ENCODE measurements at places on chromosomes 16 and 17. TPM values are rescaled to one million over a fixed set of nuclear protein-coding genes. Genes with fewer than 3 reads are reported as not detected.
A peak's percentile ranks its signal among the peaks of the same experiment; 100 is the strongest.

GRCh38 chr17:40637931-40638330 is 9.7 kb downstream of the SMARCE1 start:
- H3K36me3 ChIP-seq: peaks cover 12% of the 10 kb centered on the region
- H3K27me3 ChIP-seq: no peaks in the 10 kb centered on the region
- H3K4me3 ChIP-seq: no peak overlapping the region
- H3K27ac ChIP-seq: peak overlapping the region; percentile 75

Gene SCARF1
- total RNA-seq: 1.6 TPM

DNA sequence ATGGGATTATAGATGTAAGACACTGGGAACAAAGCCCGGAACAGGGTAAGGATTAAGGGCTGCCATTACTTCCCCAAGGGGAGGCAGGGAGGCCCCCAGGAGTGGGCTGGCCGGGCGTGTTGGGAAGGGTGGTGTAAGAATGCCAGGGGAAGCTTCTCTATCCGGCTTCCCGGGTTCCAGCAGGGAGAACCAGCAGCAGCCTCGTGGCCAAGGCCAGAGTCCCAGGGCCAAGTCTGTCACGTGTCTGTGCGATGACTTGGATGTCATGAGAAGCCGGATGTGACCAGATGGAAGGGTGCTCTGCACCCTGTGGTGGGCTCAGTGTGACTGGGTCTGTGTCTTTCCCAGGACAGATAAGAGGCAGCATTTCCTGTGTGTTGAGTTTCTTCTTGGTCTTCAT is 52.1 kb downstream of the SCNN1B start:
- H3K27ac ChIP-seq: no peak overlapping the region
- H3K36me3 ChIP-seq: no peaks in the 10 kb centered on the region
- H3K27me3 ChIP-seq: peaks cover 33% of the 10 kb centered on the region
- H3K4me3 ChIP-seq: no peak overlapping the region
- no peaks in the 10 kb centered on the region for H3K4me1 ChIP-seq

Gene HEXIM1
- total RNA-seq: 71.8 TPM

DNA sequence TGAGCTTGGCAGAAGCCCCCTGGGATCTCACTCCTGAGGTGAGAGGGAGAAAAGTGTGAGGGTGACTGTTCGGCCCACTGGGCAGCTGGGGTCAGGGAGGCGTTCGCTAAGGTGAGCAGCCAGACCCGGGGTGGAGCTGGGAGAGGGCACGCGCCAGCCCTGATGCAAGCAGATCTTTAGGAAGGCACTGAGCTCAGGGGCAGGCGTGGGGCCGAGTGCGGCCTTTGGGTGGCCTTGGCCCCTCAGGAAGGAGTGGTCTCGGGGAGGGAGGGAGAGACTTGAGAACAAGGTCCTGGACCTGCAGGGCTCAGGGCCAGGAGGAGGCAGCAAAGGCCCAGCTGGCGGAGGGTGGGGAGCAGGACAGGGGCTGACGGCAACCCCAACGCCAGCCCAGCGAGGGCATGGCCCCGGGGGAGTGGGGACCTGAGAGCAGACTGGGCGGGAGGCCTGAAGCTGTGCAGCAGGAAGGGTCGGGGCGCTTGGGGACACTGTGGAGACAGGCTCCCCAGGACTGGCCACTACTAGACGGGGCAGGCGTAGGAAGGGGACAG is 14.5 kb upstream of the WDR45B start:
- no peak overlapping the region for H3K4me3 ChIP-seq
- DNase-seq: no peak
- no peaks in the 10 kb centered on the region for H3K27me3 ChIP-seq
- H3K27ac ChIP-seq: no peak overlapping the region
- no peaks in the 10 kb centered on the region for H3K4me1 ChIP-seq

GRCh38 chr16:11340710-11341109 is 4.5 kb upstream of the RMI2 start:
- no peaks in the 10 kb centered on the region for H3K27me3 ChIP-seq
- no peak overlapping the region for H3K4me3 ChIP-seq
- no peak overlapping the region for H3K27ac ChIP-seq
- H3K4me1 ChIP-seq: peaks cover 4% of the 10 kb centered on the region
- DNase-seq: no peak

- DNase-seq: no peak
- peaks cover 2% of the 10 kb centered on the region for H3K4me1 ChIP-seq
- H3K27ac ChIP-seq: no peak overlapping the region
- peaks cover 2% of the 10 kb centered on the region for H3K36me3 ChIP-seq
Observed at GRCh38 chr16:49341706-49342105, 31.9 kb upstream of the C16orf78 start.

DNA sequence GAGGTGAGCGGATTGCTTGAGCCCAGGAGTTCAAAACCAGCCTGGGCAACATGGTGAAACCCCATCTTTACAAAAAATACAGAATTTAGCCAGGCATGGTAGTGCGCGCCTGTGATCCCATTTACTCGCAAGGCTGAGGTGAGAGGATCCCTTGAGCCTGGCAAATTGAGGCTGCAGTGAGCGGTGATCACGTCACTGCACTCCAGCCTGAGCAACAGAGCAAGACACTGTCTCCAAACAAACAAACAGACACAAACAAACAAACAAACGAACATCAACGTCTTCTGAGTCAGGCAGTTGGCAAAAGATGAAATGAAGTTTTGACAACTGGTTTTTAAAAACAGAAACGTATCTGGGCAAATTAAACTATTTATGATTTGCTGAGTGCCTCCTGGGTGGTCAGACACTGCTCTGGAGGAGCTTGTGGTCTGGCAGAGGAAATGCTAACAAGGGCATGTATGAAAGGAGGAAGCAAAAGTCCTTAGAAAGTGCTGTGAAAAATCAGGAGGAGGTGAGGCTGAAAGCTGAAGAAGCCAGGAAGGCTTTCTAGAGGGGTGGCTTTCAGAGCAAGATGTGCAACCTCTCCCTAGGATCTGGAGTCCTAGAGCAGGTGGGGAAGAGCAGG is 10.2 kb upstream of the KRT20 start:
- H3K4me1 ChIP-seq: peaks cover 4% of the 10 kb centered on the region
- H3K4me3 ChIP-seq: no peak overlapping the region
- peaks cover 3% of the 10 kb centered on the region for H3K36me3 ChIP-seq
- H3K27me3 ChIP-seq: peaks cover 53% of the 10 kb centered on the region

GRCh38 chr17:2532146-2532720 is 20.5 kb upstream of the METTL16 start:
- peaks cover 5% of the 10 kb centered on the region for H3K27me3 ChIP-seq
- DNase-seq: no peak
- no peak overlapping the region for H3K27ac ChIP-seq
- no peaks in the 10 kb centered on the region for H3K36me3 ChIP-seq
- H3K4me1 ChIP-seq: peaks cover 6% of the 10 kb centered on the region

Gene SALL1
- not detected for total RNA-seq

- no peak for DNase-seq
- peaks cover 15% of the 10 kb centered on the region for H3K4me1 ChIP-seq
- peaks cover 4% of the 10 kb centered on the region for H3K36me3 ChIP-seq
- H3K27ac ChIP-seq: no peak within 1 kb of the TSS
- peak within 1 kb of the TSS; percentile 86 for H3K4me3 ChIP-seq
- peaks cover 34% of the 10 kb centered on the region for H3K27me3 ChIP-seq
Observed at GRCh38 chr17:9644910-9645751, at the start of gene USP43. USP43 (plus strand) TSS chr17:9645517; CDS start chr17:9645633, 116 bp downstream.

DNA sequence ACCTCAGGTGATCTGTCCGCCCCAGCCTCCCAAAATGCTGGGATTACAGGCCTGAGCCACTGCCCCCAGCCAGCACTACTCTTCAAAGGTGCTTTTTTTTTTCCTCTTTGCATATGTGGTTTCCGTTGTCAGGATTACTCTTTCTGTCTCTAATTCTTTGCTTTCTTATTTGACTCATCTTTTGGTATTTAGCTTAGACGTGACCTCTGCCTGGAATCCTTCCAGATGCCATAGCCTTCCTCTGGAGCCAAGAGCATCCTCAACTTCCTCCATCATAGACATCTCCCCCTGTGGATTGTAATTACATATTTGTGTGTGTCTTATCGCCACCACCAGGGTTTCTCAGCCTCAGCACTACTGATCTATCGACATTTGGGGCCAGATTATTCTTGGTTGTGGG is 84.4 kb upstream of the XYLT1 start:
- no peak for DNase-seq
- H3K27ac ChIP-seq: no peak overlapping the region
- peaks cover 6% of the 10 kb centered on the region for H3K4me1 ChIP-seq
- no peak overlapping the region for H3K4me3 ChIP-seq
- peaks cover 67% of the 10 kb centered on the region for H3K27me3 ChIP-seq

Gene CNTNAP1
- total RNA-seq: 3.9 TPM

DNA sequence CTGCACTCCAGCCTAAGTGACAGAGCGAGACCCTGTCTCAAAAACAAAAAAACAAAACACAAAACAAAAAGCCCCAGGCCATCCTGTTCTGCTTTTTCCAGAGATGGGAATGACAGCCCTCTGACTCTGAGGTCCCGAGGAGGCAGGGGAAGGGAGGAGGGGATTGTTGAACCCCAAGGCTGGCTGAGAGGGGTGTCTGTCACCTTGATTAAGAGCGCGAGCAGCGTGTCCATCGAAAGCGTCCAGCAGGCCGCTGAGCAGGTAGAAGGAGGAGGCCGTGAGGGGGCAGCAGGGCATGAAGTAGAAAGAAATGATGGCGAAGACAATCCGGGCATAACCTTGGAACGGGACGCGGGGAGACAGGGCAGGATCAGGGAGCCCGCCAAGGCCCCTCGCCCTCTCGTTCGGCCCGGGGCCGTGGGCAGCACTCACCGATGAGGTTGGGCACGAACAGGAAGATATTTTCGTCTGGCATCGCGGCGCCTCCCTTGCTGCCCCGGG is 593 bp downstream of the CDIPT start:
- peaks cover 23% of the 10 kb centered on the region for H3K4me1 ChIP-seq
- peak overlapping the region; percentile 97 for H3K27ac ChIP-seq
- DNase-seq: no peak
- H3K36me3 ChIP-seq: peaks cover 10% of the 10 kb centered on the region
- H3K27me3 ChIP-seq: no peaks in the 10 kb centered on the region
- H3K4me3 ChIP-seq: peak overlapping the region; percentile 96

Gene KRTAP2-3
- total RNA-seq: not detected

Data from T-helper 17 cell (primary cell).